ENCODE measurements at places on chromosomes 12 and 14.

GRCh38 chr14:24312736-24313507 is 1.6 kb downstream of the LTB4R start:
- DNase-seq: no peak

- DNase-seq: no peak
These were observed 513.4 kb downstream of the MED13L start for GRCh38 chr12:115763982-115764621.

- DNase-seq: no peak
These were observed 10.3 kb downstream of the NAB2 start for GRCh38 chr12:57099047-57099714.

DNA sequence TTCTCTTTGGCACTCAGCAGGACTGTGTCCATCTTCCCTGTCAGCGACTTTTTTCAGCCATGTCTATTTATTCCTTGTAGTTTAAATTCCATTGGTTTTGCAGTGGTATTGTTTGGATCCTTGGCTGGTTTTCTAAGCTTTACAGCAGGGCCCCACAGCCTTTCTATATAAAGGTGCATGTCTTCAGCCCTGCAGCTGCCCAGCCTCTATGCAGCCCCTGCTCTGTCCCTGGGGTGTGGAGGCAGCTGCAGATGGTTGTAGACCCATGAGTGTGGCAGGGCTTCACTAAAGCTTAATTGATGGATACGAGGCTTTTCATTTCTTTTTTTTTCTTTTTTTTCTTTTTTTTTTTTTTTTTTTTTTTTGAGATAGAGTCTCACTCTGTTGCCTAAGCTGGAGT is 29.7 kb downstream of the SFSWAP start:
- DNase-seq: no peak

DNA sequence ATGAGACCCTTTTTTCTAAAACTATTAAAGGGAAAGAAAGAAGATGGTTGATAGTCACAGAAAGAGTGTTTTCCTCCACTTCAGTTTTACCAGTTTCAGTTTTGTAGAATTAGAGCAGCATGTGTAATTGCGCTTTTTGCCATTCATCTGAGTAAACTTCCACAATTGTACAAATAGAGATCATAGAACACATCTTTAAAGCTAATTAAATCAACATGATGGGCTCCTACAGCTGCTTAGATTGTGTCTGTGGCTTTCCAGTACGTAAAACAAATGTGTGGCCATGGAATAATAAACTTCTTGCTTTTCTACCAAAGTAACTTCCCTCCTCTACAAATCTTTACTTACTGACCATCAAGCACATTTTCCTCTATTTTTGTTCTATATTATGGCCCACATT is 84.2 kb upstream of the LRIG3 start:
- DNase-seq: no peak

DNA sequence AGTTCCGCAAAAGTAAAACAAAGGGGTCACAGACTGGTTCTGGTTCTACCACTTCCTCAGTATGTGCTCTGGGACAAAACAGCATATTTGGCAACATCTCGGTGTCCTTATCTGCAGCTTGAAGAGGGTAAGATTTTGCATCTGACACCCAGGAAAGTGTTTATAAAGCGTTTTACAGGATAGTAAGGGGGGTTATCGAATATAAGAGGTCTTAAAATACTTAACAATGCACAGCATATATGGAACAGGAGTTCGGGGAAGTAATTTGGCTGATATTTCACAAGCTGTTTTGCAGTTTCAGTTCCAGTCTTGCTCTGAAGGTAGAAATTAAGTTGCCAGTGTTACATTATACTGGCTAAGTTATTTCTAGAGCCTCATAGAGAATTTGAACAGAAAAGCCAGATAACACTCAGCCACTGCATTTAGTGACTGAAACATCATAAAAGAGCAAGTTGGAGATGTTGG is 904 bp upstream of the MAP4K5 start:
- DNase-seq: no peak

GRCh38 chr14:68548194-68549076 is 244.4 kb downstream of the ZFP36L1 start:
- DNase-seq: peak; percentile 74

GRCh38 chr14:102683399-102684297 is 91.2 kb downstream of the RCOR1 start:
- no peak for DNase-seq

GRCh38 chr12:108141600-108142130 is 12.6 kb downstream of the WSCD2 start:
- no peak for DNase-seq

DNA sequence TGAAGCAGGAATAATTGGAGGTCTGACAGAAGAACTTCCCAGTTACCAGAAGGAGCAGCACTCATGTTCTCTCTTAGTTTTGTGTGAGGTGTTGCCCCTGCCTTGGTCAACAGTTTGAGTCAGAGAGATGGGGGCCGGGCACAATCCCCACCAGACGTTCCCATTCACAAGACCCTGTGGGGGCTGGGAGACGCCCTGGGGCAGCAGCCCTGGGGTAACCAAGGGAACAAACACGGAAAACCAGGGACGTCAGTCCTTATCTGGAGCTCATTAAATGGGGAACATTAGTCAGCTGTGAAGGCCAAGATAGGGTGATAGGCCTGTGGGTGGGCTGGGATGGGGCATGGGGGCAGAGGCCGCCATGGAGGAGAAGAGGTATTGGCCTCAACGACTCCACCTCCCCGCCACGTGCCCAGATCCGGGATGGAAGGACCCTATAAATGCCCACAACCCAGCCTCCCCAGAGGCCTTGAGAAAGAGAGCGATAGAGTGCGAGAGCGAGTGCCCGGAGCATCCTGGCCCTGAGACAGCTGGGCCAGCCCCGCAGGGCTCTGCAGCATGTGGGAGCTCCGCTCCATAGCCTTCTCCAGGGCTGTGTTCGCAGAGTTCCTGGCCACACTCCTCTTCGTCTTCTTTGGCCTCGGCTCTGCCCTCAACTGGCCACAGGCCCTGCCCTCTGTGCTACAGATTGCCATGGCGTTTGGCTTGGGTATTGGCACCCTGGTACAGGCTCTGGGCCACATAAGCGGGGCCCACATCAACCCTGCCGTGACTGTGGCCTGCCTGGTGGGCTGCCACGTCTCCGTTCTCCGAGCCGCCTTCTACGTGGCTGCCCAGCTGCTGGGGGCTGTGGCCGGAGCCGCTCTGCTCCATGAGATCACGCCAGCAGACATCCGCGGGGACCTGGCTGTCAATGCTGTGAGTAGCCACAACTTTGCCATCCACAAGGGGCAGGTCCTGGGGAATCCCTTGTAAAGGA is at the start of gene AQP2:
Gene AQP2 (plus strand): TSS at position 465 of the 979 bp plus-strand sequence. CDS start 94 bp downstream, at position 559.
- no peak for DNase-seq

GRCh38 chr14:32313844-32314376 is 15.2 kb upstream of the AKAP6 start:
- no peak for DNase-seq

DNA sequence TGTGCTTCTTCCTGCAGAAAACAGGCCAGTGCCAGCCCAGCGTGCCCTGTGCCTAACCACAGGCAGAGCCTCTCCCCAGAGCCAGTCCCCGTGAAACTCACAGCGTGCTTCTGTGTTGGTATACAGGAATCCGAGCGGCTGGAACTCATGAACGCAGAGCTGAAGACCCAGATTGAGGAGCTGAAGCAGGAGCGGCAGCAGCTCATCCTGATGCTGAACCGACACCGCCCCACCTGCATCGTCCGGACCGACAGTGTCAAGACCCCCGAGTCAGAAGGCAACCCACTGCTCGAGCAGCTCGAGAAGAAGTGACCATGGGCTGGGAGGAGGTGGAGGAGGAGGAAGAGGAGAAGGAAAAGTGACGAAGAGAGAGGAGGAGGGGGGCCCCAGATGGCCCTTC is 41.3 kb downstream of the JDP2 start:
- DNase-seq: no peak

GRCh38 chr12:95298916-95299315 is 81.3 kb downstream of the VEZT start:
- no peak for DNase-seq

- DNase-seq: no peak
These were observed 129.4 kb upstream of the NPAS3 start for GRCh38 chr14:32809255-32809654.

GRCh38 chr14:106625186-106625585 is 1098.8 kb downstream of the TMEM121 start:
- no peak for DNase-seq

DNA sequence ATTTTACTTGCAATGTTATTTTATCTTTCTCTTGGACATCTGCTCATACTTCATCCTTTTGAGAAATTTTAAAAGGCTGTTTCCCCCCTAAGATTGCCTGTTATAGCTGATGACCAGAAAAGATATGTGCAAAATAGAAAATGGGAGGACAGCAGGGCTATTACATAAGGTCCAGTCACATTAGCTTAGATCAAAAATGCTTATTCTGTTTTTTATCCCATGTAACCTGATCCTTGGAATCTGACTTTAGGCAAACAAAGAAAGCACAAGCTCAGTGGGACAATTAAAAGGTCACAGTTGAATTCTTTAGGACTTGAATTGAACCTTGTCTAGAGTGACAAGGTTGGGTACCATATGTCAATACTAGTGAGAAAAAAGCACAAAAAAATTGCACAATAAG is 65.1 kb upstream of the TRHDE start:
- DNase-seq: no peak

- no peak for DNase-seq
These were observed 9.0 kb downstream of the RHOF start for GRCh38 chr12:121784460-121784859.

DNA sequence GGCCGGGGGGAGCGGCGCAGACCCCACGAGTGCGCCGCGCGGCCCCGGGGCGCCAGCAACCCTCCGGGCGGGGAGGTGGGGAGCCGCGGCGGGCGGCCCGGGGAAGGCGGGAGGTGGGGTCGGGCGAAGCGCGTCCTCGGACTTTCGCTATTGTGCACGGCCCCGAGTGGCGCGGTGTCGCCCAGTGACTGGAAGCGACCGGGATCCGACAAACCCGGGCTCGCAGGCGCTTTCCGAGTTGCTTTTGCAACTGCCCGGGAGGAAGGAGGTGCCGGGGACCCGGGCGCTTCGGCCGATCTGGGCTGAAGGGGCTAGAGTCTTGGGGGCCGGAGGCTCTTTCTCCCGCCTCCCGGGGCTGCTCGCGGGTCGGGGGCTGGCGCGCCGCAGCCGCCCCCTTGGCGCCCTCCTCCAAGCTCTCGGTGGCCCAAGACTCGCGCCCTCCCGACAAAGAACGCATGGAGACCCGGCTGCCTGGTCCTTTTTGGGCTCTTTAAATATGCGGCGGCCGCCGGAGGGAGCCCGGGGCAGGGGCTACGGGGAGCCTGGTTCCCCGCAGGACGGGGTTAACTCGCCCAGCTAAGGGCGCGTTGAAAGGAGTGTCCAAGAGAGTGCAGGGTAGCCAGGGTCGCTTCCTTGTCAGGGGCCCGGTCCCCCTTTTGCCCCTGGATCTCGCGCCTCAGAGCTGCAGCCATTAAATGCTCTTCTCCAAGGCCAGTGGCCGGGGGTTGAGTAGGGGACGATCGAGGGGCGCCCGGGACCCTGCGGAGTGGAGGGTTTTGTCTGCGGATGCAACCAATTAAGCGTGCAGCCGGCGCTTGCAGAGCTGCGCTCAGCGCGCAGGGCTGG is 1.4 kb downstream of the HMGA2 start:
- DNase-seq: no peak

GRCh38 chr14:71138448-71139293 is 231.4 kb downstream of the PCNX1 start:
- DNase-seq: no peak

- DNase-seq: no peak
These were observed 90.9 kb upstream of the PKP2 start for GRCh38 chr12:32987512-32987911.

DNA sequence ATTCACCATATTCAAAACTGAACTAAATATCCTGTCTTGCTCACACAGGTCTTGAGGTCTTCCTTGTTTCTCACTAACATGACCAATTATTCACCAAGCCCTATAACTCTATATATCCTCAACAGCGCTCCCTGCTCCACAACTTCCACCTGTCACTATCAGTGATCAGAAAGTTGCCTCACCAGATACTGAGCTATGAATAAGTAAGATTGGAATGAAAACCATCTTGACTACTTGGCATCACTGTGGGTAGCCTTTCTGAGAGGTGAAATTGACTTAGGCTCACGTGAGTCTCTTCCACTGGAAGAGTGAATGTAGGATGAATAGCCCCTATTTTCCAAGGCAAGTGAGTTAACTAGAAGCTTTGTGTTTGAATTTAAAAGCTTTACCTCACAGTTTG is 167.1 kb downstream of the PIK3C2G start:
- DNase-seq: no peak

DNA sequence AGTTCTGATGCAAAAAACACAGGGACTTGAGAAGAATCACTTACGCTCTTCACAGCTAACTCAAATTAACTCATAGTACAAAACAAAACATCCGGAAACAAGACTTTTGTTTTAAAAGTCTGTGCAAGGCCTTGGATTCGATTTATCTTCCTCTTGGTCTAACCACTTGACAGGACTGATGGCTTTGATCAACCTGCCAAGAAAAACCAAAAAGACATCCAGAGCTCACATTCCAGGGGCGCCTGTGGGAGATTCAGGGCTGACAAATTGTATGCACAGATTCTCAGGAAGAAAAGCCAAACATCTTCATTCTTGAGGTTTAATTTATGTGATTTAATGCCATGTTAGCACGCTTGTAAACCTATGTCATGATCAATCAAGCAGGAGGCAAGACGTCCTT is 129.1 kb upstream of the TMCC3 start:
- no peak for DNase-seq
